ENCODE measurements at places on chromosomes 1 and 21. TPM values are rescaled to one million over a fixed set of nuclear protein-coding genes. Genes with fewer than 3 reads are reported as not detected.

DNA sequence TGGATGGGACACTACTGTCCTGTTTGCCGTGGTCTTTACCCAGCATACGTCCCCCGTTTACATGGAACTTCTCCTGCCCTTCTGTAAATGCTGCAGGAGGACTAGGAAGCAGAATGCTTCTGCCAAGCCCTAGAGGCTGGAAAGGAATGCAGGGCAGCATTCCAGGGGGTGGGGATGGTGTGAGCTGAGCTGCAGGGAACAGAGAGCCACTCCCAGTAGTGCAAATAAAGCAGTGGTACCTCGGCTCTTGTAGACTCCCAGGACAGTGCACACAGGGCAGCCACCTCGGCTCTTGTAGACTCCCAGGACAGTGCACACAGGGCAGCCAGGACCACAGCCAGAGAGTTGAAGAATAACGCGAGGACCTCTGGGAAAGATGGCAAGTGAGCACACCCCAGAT lies 35.4 kb downstream of the PTPRU start:
- no peaks in the 10 kb centered on the region for H3K27me3 ChIP-seq
- H3K4me1 ChIP-seq: peaks cover 12% of the 10 kb centered on the region
- no peak overlapping the region for H3K27ac ChIP-seq
- peak; percentile 93 for DNase-seq
- no peaks in the 10 kb centered on the region for H3K36me3 ChIP-seq
- H3K4me3 ChIP-seq: peak overlapping the region; percentile 27

- H3K27me3 ChIP-seq: no peaks in the 10 kb centered on the region
- peaks cover 4% of the 10 kb centered on the region for H3K4me1 ChIP-seq
- H3K27ac ChIP-seq: no peak overlapping the region
- no peak overlapping the region for H3K4me3 ChIP-seq
Observed at GRCh38 chr1:101284021-101284420, 47.2 kb downstream of the S1PR1 start.

DNA sequence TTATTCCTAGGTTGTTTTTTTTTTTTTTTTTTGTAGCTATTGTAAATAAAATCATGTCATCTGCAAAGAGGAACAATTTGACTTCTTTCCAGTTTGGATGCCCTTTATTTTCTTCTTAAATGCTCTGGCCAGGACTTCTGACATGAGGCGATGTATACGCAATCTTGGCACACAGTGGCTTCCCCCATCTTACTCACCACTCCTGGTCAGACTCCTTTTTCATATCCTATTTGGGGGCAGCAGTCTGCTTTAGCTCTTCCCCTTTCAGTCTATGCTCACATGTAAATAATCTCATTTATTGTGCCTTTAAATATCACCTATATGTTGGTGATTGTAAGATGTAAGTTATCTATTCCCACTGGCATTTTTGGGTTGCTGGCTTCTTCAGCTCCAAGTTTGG lies 56.1 kb downstream of the SLAMF6 start:
- H3K4me1 ChIP-seq: no peaks in the 10 kb centered on the region
- H3K4me3 ChIP-seq: no peak overlapping the region
- no peaks in the 10 kb centered on the region for H3K36me3 ChIP-seq
- no peak overlapping the region for H3K27ac ChIP-seq

DNA sequence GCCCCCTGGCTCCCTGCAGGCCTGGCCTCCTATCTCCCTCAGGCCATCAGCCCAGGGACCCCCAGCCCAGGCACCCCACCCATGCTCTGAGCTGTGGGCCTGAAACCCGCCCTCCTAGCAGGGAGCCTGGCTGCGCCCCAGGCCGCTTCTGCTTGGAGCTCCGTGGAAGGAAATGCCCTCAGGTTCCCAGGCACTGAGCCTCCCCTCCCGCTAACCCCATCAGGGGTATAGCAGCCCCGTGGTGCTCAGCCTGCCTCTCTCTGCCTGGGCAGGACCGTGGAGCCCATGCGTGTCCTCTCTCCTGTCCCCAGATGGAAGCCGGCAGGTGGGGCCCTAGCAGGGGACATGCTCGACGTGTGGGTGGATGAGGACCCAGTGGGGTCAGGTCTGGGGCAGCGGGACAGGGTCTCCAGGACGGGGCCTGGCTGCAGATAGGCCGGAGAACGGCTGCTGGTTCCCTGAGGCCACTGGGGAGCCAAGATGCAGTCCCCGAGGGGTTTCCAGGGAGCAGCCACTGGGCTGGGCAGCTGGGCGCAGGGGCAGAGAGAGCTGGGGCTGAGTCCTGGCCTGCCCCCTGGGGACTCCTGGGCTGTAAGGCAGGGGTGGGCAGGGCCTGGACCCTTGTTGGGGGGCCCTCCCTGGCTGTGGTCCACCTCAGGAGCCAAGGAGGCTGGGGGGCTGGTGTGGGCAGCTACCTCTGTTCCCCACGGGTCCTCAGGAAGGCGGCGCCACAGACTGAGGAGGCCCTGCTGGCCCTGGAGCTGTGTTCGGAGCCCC lies 75.5 kb downstream of the MORN1 start:
- H3K27me3 ChIP-seq: no peaks in the 10 kb centered on the region
- no peak overlapping the region for H3K4me3 ChIP-seq
- no peaks in the 10 kb centered on the region for H3K36me3 ChIP-seq

DNA sequence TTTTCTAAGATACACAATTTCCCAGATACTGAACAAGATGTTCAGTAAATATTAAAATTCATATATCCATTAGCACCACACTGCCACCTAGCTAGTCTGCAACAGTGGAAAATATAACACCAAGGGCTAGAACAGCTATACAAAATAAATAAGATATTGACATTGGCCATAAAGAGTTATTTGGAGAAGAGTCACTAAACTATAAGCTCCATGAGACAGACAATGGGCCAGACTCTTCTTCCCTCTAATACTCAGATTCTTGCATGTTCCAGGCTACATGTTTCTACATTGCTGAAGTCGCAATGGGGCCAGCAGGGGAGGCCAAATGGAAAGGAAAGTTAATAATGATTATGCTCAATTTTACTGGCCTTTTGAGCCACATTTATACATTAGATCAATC lies 21.5 kb downstream of the SPATA6 start:
- H3K4me1 ChIP-seq: no peaks in the 10 kb centered on the region
- no peak overlapping the region for H3K27ac ChIP-seq
- no peak for DNase-seq
- no peak overlapping the region for H3K4me3 ChIP-seq
- H3K36me3 ChIP-seq: no peaks in the 10 kb centered on the region

CLCA1 gene
- not detected for total RNA-seq

DMRTA2 gene
- under 0.01 TPM for total RNA-seq
